Caco-2 (cell line): ENCODE measurements at places on chromosomes 5 and 9. TPM values are rescaled to one million over a fixed set of nuclear protein-coding genes. Genes with fewer than 3 reads are reported as not detected.

GRCh38 chr5:173963867-173964441 lies 25.0 kb upstream of the C5orf47 start:
- peak; percentile 50 for DNase-seq

GRCh38 chr5:32280656-32281081 lies 32.1 kb downstream of the MTMR12 start:
- DNase-seq: no peak

- DNase-seq: no peak
Measured at GRCh38 chr5:118522626-118523025, 465.7 kb downstream of the DTWD2 start.

GRCh38 chr9:19732441-19732951 lies 56.3 kb downstream of the SLC24A2 start:
- no peak for DNase-seq

GRCh38 chr5:38157024-38157423 lies 101.3 kb upstream of the EGFLAM start:
- DNase-seq: no peak

- DNase-seq: no peak
Measured at GRCh38 chr5:142152384-142152732, 43.8 kb downstream of the NDFIP1 start.

- no peak for DNase-seq
Measured at GRCh38 chr5:130017173-130017572, 112.9 kb downstream of the CHSY3 start.

GRCh38 chr5:115267617-115268016 lies 4.9 kb upstream of the PGGT1B start:
- DNase-seq: no peak

DNA sequence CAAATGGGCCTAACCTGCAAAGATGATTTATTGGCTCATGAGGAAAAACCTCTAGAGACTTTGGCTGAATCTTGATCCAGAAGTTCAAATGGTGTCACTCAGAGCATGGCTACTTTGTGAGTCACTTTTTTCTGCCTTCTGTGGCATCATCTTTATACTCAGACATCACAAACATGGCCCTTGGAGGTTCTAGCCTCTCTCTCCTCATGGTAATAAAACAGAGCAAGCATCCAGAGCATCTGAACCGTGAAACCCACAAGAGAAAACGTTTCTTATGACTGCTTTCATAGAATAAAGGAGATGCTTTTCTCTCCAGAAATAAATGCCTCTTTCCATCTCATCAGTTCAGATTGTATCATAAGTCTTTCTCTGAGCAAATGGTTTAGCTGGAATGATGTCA lies 780.3 kb downstream of the KCTD16 start:
- no peak for DNase-seq

DNA sequence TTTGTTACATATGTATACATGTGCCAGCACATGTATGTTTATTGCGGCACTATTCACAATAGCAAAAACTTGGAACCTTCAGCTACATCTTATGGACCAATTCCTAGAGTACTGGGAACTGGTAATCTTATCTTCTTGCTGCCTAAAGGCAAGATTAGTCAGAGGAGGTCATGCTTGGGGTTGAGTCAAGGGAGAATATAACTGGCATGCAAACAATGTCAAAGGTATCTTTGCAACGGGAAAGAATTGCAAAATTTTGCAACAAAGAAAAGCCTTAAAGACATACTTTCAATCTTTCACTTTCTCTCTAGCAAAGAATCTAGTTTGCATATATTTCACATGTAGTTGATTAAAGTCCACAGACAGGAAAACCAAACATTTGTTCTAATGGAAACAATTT lies 145.2 kb downstream of the EDIL3 start:
- DNase-seq: peak; percentile 11

- DNase-seq: no peak
Measured at GRCh38 chr5:159345861-159346260, 15.6 kb upstream of the IL12B start.

- no peak for DNase-seq
Measured at GRCh38 chr5:123571927-123572326, 60.0 kb downstream of the CSNK1G3 start.

- DNase-seq: no peak
Measured at GRCh38 chr9:14912859-14913258, 2.6 kb upstream of the FREM1 start.

- peak; percentile 33 for DNase-seq
Measured at GRCh38 chr5:175457466-175457865, 13.5 kb upstream of the DRD1 start.

- DNase-seq: no peak
Measured at GRCh38 chr5:176836811-176837706, 26.7 kb downstream of the UNC5A start.

- peak; percentile 78 for DNase-seq
Measured at GRCh38 chr5:127934791-127935256, 148.7 kb upstream of the SLC12A2 start.

GRCh38 chr9:94259077-94259862 lies at the start of gene ZNF169:
TSS of gene ZNF169 (plus strand) at chr9:94259298. CDS start at chr9:94278813, 19,515 bp downstream.
- DNase-seq: peak; percentile 91

DNA sequence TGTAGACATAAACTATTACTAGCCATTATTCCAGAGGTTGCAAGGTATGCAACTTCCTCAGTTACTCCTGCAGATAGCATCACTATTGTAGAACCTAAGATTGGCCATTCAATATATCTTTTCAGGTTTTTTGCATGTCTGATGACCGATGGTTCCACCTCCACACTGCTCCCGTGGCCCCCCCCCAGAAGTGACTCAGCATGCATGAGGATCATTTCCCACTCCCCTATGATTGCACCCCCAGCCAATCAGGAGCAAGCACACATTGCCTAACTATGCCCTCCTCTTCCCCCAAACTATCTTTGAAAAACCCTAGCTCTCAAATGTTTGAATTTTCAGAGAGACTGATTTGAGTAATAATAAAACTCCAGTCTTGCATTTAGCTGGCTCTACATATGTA lies 601.4 kb upstream of the TLE4 start:
- no peak for DNase-seq

DNA sequence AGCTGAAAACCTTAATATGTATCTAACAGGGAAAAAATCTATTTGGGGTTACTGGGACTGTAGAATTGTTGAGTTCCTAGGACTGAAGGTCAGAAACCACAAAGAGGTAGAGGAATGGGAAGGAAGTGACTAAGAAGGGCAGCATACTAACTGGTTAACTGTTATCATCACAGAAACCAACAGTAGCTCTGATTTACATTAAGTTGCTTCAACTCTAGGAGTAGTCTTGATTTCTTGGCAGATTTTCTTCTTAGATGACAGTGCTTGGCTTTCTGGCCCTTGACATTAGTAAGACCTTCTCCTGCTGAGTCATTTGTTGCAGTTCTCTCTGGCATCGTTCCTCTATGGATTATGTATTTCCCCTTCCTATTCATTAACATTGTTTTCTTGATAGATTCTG lies 116.1 kb upstream of the RASA1 start:
- no peak for DNase-seq

DNA sequence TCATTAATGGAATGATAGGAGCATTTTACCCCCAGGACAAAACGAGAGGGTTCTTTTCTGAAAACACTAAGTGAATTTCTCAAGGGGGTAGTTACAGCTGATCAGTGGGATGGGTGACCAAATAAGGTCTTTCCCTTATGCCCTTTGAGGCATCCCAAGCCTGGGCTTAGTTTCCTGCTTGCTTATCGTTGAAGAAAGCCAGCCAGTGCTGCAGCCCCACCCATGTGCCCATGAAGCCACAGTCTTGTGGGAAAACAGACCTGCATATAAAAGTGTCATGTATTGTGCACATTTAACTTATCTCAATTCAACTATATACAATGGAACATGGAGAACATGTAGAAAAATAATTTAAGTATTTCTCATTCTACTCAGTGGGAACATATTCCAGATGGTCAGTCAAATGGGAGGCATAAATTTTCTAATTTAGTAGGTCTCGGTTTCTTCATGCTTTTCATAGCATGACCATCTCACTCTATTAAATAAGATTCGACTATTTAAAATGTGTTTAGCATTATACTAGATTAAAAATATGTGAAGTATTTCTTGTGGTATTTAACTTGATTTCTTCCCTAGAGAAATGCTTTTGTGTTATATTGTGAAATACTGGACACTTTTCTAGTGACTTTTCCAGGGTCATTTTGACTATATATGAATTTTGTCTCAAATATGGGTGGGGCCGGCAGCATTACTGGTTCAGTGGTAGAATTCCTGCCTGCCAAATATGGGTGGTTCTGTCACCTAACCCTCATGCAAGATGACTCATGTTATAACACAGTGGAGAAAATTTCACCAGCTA lies 189.7 kb upstream of the SGCD start:
- DNase-seq: no peak

DNA sequence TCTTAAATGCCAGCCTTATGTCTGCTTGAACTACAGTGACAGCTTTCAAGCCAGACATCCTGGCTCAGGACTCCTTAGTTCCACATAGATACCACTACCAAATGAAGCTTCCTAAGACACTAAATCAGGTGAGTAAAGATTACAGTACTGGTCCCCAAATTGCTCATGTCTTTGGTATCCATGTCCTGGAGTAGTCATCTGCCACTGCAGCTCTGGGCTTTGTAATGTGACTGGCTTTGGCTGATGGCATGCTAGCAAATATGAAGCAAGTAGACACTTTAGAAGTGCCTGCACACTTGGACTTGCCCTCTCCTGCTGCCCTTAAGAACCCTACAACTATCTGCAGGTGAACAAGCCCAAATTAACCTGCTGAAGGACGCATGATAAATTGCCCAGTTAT lies 334.9 kb downstream of the BNC2 start:
- no peak for DNase-seq

TBC1D13 gene
- 35.6 and 39.9 TPM in 2 replicates for total RNA-seq

ASS1 gene
- total RNA-seq: 76.9 and 118 TPM in 2 replicates

SMIM32 gene
- total RNA-seq: 0.63 and 0.66 TPM in 2 replicates

PDCD1LG2 gene
- total RNA-seq: not detected in 2 replicates

PCDHB10 gene
- 0.09 TPM in 1 of 2 replicates, not detected in the other for total RNA-seq

ENTPD2 gene
- 2.9 and 3.4 TPM in 2 replicates for total RNA-seq

ZNF79 gene
- 9.2 and 9.3 TPM in 2 replicates for total RNA-seq

GLRA1 gene
- not detected in 2 replicates for total RNA-seq

NRG2 gene
- 0.59 TPM in 1 of 2 replicates, not detected in the other for total RNA-seq

NPR3 gene
- total RNA-seq: 0.11 and 0.23 TPM in 2 replicates

ADAMTS13 gene
- total RNA-seq: 5.3 and 6.2 TPM in 2 replicates

AIF1L gene
- 20.8 and 23.3 TPM in 2 replicates for total RNA-seq

C1QTNF2 gene
- 0.16 TPM in 1 of 2 replicates, not detected in the other for total RNA-seq

PCDHB12 gene
- 0.12 TPM in 1 of 2 replicates, not detected in the other for total RNA-seq
